Cardiac muscle cell (in vitro differentiated cells and primary cell): ENCODE measurements at places on chromosomes 11 and 22.

- no peak for DNase-seq
Observed at GRCh38 chr11:97607291-97608000, 1217.6 kb downstream of the JRKL start.

DNA sequence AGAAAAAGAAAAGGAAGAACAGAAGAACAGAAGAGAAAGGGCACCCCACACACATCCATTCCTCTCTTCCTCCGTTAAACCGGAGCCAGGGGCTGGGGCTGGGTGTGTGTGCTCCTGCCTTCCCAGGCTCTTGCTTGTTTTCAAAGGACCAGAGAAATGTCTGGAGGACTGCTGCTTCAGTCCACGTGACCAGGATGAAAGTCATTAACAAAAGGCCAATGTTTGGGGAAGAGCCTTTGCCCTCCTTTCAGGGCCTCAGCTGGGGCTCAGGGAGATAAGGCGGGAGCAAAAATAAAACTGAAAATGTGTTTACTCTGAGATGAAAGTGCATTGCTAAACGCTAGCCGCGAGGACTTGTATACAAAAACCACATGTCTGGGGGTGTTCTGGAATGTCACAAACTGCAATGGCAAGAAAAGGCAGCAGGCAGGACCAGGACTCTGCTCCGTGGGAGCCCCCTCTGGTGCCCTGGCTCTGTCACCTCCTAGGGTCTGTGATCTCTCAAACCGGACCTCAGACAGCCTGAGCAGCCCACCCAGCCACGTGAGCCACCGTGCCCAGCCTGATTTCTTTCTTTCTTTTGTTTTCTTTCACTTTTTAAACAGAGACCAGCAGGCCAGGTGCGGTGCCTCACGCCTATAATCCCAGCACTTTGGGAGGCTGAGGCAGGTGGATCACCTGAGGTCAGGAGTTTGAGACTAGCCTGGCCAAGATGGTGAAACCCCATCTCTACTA is 31.6 kb upstream of the MYH9 start:
- peak; percentile 88 for DNase-seq

DNA sequence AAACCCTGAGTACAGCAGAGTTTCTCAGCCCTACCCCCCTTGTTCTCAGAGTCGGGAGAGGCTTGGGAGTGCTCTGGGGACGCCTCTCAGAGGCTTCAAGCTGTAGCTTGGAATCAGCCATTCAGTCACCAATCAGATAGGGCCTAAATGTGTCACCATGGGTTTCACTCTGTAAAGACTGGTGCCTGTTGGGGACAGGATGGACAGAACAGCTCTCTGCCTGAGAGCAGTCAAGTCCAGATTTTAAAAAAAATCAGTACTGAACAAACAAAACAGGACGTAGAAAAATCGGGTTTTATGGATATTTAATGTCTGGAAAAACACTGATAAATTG is 1.3 kb downstream of the FADD start:
- no peak for DNase-seq

GRCh38 chr11:116052603-116053547 is 548.7 kb upstream of the CADM1 start:
- no peak for DNase-seq

DNA sequence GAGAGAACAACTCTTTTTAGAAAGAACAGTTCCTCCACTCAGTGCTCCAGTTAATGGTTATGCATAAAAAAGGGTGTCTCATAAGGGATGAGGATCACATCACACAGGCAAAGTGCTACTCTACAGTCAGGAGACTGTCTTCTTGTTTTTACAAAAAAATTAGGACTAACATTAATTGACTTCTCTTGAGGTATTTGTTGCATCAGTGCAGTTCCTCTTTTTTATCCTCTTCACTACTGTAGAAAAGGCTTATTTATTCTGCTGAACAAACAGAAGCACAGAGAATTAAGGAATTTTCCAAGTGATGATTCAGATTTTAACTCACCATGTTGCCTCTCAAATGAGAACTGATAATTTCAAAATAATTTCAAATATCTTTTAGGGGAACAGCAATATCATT is 1.9 kb downstream of the MMP8 start:
- no peak for DNase-seq

- peak; percentile 36 for DNase-seq
Observed at GRCh38 chr22:41687901-41688364, 734 bp downstream of the SNU13 start.

DNA sequence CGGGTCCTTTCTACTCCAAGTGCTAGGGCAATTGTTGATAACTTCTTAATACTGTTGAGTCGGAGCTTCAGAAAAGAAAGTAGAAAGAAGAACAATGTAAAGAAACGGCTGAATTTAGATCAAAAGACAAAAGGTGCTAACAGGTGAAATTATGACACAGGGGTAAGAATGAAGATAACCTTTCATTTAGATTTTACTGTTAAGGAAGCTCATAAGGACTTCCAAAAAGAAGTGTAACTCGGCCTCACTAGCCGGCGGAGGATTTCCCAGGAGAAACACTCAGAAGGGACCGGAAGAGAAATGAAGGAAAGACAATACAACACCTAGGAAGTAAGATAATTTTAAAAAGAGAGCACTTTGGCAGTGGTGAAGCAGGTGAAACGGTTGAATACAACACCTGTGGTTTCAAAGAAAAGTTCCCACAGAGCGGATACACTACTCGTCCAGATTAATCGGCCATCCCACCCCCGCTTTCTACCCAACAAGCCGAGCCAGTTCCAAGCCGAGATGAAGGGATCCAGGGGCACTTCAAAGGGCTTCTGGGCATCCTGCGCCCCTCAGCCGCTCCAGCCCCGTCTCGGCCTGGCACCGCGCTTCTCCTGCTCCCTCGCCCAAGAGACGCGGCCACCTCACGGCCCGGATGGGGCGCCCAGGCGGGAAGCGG is 737 bp downstream of the PPP2R1B start:
- DNase-seq = no peak

DNA sequence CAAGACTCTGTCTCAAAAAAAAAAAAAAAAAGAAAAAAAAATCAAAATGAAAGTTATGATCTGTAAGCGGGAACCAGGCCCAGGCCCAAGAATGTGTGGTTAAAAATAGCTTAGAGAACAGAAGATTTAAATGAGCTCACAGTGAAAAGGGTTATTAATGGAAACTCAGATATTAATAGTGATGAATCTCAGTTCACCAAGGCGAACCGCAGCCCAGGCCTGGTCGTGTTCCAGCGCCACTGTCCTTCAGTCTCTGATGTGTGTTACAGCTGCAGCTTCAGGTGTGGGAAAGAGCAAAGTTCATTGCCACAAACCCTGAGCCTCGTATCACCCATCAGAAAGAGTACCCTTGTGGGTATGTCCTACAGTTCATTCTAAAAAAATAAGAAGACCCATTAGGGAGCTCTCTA is 107.1 kb downstream of the GAB2 start:
- DNase-seq = no peak

DNA sequence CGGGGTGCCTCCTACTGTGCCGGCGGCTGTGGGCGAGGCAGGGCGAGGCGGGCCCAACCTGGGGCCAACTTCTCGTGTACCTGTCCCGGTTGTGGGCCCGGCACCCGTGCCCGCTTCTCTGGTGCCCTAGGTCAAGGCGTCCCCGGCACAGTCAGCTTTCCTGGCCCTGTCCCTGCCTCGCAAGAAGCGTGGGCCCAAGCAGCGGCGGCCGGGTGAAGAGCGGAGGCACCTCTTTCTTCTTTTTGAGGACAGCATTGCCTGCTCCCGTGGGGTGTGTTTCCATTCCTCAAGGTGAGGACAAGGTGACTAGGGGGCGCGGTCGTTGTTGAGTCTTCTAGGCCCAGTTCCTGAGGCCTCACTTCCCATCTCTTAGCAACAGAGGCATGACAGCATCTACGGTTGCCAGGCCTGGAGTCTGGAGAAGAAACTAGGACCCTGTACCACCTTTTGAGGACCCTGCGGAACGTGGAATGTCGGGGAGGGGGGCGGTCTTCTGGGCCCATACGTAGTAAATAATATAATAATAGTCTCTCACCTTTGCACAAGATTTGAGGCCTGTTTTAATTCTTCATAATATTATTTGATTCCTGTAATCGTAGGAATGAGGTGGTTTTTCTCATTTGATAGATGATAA is 418 bp downstream of the ACO2 start:
- DNase-seq = peak; percentile 3

- DNase-seq = no peak
Observed at GRCh38 chr11:63534895-63535461, 1.6 kb upstream of the PLAAT4 start.

DNA sequence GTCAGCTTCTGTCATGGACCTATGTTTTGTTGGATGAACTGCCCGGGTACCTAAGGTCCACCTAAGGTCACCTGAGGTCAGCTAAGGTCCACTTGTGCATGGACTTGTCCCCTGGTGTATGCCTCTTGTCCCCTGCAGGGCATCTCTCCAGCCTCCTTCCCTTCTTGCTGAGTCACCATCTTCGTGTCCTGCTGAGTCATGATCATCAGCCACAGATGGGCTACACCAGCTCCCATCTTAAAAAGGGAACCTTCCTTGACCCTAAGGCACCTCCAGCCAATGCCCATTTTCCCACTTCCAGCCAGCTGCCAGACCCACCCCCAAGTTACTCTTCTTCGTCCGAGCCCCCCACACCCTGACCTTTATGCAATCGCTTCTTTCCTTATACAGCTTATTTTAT is 544.9 kb downstream of the TBC1D22A start:
- DNase-seq = peak; percentile 23

- DNase-seq = no peak
Observed at GRCh38 chr11:114001416-114001815, 26.5 kb downstream of the HTR3A start.

DNA sequence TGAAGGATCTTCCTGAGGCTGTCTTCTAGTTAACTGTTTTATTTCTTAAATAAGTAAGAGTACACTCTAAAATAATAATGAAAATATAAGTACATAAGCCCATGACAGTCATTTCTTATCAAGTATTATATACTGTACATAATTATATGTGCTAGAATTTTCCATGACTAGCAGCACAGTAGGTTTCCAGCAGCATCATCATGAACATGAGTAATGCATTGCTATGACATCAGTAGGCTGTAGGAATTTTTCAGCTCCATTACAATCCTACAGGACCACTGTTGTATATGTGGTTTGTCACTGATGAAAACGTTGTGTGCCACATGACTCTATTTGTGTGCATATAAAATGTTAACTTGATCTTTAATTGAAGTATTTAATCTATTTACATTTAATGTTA is 22.0 kb downstream of the ZNF202 start:
- no peak for DNase-seq

DNA sequence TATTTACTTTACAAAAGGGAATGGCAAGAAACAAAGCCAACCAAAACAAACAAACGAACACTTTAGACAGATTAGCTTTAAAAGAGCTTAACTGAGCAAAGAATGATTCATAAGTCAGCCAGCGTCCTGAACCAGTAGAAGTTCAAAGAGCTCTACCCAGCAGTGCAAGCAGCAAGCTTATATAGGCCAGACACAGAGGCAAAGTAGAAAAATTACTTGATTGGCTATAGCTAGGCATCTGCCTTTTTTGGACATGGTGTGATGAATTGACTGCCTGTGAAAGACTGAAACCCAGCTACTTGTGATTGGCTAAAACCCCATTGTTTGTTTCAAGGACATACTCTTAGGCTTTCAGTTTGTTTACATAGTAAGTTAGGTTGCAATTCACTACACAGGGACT is 2120.0 kb upstream of the RAG2 start:
- DNase-seq = peak; percentile 2

DNA sequence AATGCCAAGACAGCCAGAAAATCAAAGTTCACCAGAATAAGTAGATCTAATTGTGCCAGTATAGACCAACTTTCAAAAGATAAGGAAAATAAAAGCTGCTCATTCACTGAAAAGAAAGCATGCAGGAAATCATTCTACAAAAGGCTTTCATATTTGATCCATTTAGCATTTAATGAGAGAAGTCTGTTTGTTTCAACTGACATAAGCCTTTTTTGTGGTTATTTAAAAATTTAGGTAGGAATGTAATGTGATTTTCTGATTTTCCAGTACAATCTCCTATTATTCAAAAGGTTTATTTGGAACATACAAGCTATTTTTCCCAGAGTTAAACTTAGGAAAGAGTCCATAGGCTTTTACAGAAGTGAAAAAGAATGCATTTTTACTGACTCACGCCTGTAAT is 92.7 kb downstream of the SBF2 start:
- no peak for DNase-seq

- DNase-seq = no peak
Observed at GRCh38 chr11:100676901-100677300, 10.2 kb upstream of the ARHGAP42 start.

GRCh38 chr22:39979458-39979857 is 15.3 kb upstream of the FAM83F start:
- no peak for DNase-seq

DNA sequence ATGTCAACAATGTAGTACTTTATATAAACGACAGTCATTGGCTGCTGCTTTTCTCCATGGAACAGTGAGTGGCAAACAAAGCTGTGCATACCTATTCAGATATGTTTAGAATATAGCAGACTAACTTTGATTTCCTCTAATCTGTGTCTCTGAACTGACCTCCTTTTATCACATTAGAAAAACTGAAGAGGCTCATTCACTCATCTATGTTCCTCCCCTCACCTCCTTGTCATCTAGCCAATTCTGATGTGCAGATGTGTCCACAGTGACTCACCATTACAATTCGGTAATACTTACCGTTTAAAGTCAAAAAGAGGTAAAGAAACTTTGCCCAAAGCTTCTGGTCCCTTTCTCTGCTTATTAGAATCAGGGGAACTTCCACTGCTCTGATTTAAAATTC is 51.5 kb upstream of the RPS13 start:
- DNase-seq = no peak

GRCh38 chr11:17770048-17770652 is 35.6 kb downstream of the KCNC1 start:
- DNase-seq = no peak

GRCh38 chr11:12276831-12277475 is 100.4 kb upstream of the PARVA start:
- DNase-seq = no peak

DNA sequence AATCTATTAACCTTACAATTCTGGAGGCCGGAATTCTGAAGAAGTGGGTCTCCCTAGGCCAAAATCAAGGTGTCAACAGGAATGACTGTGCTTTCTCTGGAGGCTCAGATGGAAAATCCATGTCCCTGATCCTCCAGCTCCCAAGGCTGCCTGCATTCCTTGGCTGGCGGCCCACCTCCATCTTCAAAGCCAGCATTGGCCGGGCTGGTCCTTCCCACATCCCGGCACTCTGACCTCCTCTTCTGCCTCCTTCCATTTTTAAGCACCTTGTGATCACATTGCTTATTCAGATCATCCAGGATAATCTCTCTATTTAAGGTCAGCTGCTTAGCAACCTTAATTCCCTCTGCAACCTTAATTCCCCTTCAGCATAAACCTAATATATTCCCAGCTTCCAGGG is 22.7 kb upstream of the CTSD start:
- no peak for DNase-seq
